MM.1S (cell line): ENCODE measurements at places on chromosomes 4 and X.

GRCh38 chr4:6562931-6563901, 11.8 kb upstream of the MAN2B2 start:
- H3K36me3 ChIP-seq = no peaks in the 10 kb centered on the region
- no peaks in the 10 kb centered on the region for H3K4me1 ChIP-seq
- DNase-seq = no peak
- no peak overlapping the region for H3K4me3 ChIP-seq
- no peak overlapping the region for H3K27ac ChIP-seq

DNA sequence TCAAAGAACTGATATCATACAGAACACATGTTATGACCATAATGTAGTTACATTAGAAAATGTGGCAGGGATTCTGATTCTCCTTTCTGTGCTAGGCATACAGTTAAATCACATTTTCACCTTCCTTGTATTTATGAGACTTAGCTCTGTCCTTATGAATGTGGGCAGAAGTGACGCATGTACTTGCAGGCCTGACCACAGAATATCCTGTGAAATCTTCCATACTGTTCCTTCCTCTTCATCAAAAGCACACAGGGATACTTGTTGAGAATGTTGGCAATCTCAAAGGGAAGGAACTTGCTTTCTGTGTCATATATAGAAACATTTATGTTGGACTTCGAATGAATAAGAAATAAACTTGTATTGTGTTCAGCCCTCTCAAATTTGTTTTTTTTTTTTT, 17.2 kb upstream of the MYOZ2 start:
- H3K27me3 ChIP-seq = no peaks in the 10 kb centered on the region
- H3K4me3 ChIP-seq = no peak overlapping the region
- no peaks in the 10 kb centered on the region for H3K36me3 ChIP-seq
- 0 out of 2 replicates have a peak, but pooled peaks cover 2% of the 10 kb centered on the region for H3K4me1 ChIP-seq
- DNase-seq = no peak

DNA sequence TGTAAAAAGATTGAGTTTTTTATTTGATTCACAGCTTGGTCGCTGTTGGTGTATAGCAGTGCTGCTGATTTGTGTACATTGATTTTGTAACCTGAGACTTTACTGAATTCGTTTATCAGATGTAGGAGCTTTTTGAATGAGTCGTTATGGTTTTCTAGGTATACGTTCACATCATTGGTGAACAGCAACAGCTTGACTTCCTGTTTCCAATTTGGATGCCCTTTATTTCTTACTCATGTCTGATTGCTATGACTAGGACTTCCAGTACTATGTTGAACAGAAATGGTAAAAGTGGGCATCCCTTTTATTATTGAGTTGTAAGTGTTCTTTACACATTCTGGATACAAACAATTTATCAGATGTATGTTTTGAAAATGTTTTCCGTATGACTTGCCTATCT, 76.0 kb downstream of the ADGRG4 start:
- no peaks in the 10 kb centered on the region for H3K36me3 ChIP-seq
- no peak overlapping the region for H3K27ac ChIP-seq
- no peak for DNase-seq
- no peak overlapping the region for H3K4me3 ChIP-seq
- no peaks in the 10 kb centered on the region for H3K27me3 ChIP-seq
- no peaks in the 10 kb centered on the region for H3K4me1 ChIP-seq

DNA sequence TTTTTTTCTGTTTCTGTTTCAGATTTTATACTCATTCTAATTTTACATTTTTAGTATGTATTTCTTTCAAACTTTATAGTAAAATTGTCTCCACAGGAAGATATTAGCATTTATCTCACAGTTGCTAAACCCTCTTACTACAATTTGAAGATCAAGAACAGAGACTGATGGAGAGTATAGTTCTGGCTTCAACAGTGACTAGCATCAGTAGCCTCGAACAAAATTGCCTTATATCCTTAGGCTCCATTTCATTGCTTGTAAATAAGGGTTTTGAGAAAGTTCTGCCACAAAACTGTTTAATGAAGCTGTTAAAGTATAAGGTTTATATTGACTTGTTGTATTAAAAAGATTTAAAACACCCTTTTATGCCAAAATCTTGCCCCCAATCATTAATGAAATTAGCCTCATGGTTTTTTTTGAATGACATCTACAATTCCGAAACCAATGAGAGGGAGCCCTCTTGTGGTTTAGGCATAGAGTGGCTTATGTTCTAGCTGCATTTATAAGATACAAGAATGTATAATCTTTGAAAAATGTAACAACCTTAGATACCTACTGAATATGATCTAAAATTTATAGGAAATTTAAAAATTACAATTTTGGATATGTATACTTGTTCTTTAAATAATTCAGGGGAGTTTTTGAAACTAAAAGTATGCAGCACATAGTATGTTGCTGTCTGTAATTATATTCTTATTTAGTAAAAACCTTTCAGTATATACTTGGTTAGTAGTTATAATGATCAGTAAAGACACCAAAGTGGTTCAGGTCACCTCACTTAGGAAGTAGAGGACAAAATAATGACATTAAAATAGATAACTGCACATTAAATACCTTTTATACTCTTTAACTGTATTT, 109.8 kb upstream of the HPGD start:
- peak; percentile 70 for DNase-seq
- no peak overlapping the region for H3K4me3 ChIP-seq
- no peak overlapping the region for H3K27ac ChIP-seq
- H3K36me3 ChIP-seq = no peaks in the 10 kb centered on the region
- no peaks in the 10 kb centered on the region for H3K27me3 ChIP-seq

- H3K4me1 ChIP-seq = peaks cover 16% of the 10 kb centered on the region
- no peak overlapping the region for H3K4me3 ChIP-seq
- no peak for DNase-seq
- H3K36me3 ChIP-seq = no peaks in the 10 kb centered on the region
Observed at GRCh38 chr4:88860586-88860985, 163.0 kb upstream of the NAP1L5 start.

- no peaks in the 10 kb centered on the region for H3K27me3 ChIP-seq
- DNase-seq = no peak
- no peaks in the 10 kb centered on the region for H3K4me1 ChIP-seq
- no peaks in the 10 kb centered on the region for H3K36me3 ChIP-seq
- H3K27ac ChIP-seq = no peak overlapping the region
Observed at GRCh38 chrX:48560056-48560455, 14.2 kb upstream of the RBM3 start.

DNA sequence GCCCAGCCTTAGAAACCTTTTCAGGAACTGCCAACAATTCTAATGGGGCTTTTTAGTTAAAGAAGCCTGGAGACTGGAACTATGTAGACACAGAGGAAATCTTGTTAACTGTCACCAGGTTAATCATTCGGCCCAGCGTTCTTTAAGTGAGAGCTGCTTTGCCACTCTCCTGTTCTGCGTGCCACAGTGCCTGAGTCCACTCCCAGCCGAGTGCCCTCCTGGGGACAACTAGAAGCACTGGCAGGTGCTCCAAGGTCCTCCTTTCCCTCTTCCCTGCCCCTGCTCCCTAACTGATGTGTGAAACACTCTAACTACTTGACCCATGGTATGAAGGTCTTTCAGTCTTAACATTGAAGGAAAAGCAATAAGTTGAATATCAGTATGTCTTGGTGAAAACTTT, 151.2 kb upstream of the TLL1 start:
- H3K27me3 ChIP-seq = no peaks in the 10 kb centered on the region
- no peak overlapping the region for H3K4me3 ChIP-seq
- DNase-seq = no peak

GRCh38 chr4:37236165-37236564, 8.4 kb upstream of the NWD2 start:
- no peak overlapping the region for H3K27ac ChIP-seq
- no peak for DNase-seq
- no peak overlapping the region for H3K4me3 ChIP-seq
- no peaks in the 10 kb centered on the region for H3K36me3 ChIP-seq
- H3K27me3 ChIP-seq = no peaks in the 10 kb centered on the region

DNA sequence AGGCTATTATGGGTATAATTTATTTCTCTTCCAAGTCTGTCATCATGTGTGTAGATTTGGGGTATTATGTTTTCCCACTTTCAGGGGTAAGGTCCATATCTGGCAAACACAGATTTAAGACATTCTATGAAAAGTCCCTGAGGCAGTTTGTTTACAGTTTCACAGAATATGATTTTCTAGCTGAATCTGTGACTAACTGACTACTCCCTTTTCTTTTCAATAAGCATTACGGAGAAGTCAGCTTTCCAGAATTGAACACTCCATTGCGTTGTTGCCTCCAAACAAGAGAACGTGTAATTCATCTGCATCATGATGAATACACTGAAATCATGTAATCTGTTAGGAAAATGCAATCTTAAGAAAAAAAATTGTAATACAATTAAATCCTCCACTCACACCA, 226.7 kb upstream of the SFRP2 start:
- H3K36me3 ChIP-seq = no peaks in the 10 kb centered on the region
- H3K27ac ChIP-seq = no peak overlapping the region
- no peaks in the 10 kb centered on the region for H3K27me3 ChIP-seq
- DNase-seq = no peak

DNA sequence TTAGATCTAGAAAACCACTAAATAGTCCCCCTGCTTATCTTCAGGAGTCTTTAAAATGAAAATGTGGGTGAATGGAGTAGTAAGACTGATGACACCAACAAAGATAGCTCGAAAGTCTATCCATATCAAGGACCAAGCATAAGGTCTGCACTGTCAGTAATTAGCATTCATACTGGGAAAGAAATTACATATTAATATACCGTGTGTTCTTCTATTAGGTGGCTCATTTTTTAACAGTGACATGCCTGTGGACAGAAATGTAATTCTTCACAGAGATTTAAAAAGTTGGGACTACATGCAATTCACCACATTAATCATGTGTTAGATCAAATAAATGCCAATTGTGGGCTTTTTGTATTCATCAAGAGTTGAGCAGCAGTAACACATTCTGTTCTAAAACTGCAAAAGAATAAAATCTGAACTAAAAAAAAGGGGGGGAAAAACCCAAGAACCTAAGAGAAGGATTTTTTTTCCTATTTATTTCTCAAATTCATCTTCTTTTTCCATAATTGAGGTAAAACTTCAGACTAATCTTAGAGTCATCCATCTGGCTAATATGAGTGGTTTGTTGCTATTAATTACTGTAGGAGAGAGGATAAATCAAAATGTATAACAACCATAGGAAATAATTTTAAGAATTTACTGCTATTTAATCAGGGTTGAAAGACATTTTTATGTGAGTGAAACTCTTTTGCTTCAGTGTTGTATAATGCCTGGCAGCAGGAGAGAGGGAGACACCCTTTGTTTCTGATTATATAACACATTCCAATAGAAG, 386.7 kb upstream of the IGFBP7 start:
- no peak for DNase-seq

DNA sequence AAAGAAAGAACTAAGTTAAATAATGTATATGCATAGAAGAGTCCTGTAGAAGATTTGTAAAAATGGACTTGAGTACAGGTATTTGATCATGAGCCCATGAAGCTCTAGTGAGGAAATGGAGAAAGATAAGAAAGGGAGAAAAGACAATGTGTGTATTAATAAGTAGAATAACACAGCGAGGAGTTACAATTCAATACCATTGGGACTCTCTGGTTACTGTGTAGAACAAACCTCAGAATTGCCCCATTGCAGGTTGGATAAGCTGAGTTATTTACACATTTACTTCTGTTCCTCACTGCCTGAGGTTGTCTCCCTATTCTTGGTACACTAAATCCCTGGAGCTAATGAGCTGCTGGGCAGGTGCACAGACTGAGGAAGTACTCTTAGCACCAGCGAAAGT, 33.3 kb downstream of the BANK1 start:
- DNase-seq = no peak
- no peak overlapping the region for H3K27ac ChIP-seq
- no peaks in the 10 kb centered on the region for H3K27me3 ChIP-seq
- H3K4me3 ChIP-seq = no peak overlapping the region
- no peaks in the 10 kb centered on the region for H3K36me3 ChIP-seq

DNA sequence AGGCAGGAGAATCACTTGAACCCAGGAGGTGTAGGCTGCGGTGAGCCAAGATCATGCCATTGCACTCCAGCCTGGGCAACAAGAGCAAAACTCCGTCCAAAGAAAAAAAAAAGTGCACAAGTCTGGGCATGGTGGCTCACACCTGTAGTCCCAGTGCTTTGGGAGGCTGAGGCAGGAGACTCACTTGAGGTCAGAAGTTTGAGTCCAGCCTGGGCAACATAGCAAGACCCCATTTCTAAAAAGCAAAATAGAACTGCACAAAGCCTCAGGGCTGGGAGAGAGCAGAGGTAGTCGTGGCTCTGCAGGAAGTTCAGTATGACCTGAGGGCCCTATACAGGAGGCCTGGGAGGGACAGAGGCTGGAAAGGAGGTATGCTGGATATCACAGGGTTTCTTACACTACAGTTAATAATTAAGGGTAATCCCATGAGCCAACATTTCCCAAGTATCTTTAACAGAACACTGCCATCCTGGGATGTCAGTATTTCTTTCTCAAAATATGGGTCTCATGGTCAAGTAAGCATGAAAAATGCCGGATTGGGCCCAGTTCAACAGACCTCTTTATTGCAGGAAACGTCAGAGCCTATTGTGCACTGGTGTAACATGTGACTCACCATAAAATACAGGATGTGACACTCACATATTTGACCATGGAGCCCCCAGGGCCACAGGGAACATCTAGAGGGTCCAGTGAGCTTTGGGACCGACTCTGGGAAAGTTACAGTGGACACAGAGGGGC, 37.8 kb downstream of the ACSL1 start:
- no peak for DNase-seq
- no peak overlapping the region for H3K4me3 ChIP-seq
- no peaks in the 10 kb centered on the region for H3K4me1 ChIP-seq
- no peak overlapping the region for H3K27ac ChIP-seq

GRCh38 chr4:142396279-142396678, 449.8 kb downstream of the INPP4B start:
- H3K27ac ChIP-seq = no peak overlapping the region
- no peaks in the 10 kb centered on the region for H3K4me1 ChIP-seq
- no peaks in the 10 kb centered on the region for H3K36me3 ChIP-seq
- no peak for DNase-seq
- no peaks in the 10 kb centered on the region for H3K27me3 ChIP-seq

DNA sequence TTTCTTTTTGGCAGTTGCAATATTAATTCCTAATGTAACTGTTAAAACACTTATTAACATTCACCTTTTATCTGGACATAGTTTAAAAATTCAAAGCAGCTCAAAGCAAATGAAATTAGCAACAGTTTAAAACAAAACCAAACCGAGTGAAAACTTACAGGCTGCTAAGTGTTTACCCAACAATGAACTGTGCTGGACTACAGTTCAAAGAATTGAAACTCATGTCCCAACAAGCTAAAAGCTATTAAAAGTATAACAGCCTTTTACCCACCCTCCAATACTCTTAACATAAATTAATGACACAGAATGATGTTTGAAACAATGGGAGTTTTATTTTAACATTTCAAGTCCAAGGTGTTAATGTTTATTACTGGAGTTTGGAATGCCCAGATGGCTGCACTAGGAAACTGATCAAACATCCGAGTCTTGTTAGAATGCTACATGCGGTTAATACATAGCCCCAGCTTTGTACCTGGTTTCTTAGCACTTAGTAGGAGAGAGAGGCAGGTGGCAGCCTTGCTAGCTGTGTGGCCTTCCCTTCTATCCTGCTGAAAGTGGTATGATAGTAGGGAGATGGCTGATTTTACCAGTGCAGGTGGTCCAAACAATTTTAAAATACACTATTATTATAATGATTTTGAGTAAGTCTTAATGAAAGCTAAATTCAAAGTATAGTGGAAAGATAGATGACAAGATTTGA, 21.1 kb upstream of the FRYL start:
- DNase-seq = no peak
- no peaks in the 10 kb centered on the region for H3K36me3 ChIP-seq
- H3K27ac ChIP-seq = no peak overlapping the region
- H3K4me3 ChIP-seq = no peak overlapping the region
